ENCODE measurements at places on chromosomes 13 and 19. TPM values are rescaled to one million over a fixed set of nuclear protein-coding genes. Genes with fewer than 3 reads are reported as not detected.

Gene SHISA7
- total RNA-seq, result not detected

Gene PROZ
- not detected for total RNA-seq

Gene INAFM1
- total RNA-seq, result 48.0 TPM

Gene GNG7
- total RNA-seq, result 2.4 TPM

Gene FSD1
- total RNA-seq, result not detected

Gene GPC6
- total RNA-seq, result 32.4 TPM

Gene OPA3
- 8.8 TPM for total RNA-seq

Gene ZNF45
- 14.3 TPM for total RNA-seq

Gene TBXA2R
- total RNA-seq, result 36.0 TPM

Gene ZNF569
- 5.4 TPM for total RNA-seq

Gene ERICH4
- not detected for total RNA-seq

Gene COL5A3
- total RNA-seq, result 8.2 TPM

Gene ZNF180
- total RNA-seq, result 4.2 TPM

Gene PIAS4
- total RNA-seq, result 20.3 TPM

Gene ZNF582
- total RNA-seq, result 4.0 TPM

Gene PCDH17
- 13.2 TPM for total RNA-seq

Gene RPL13A
- 1,716 TPM for total RNA-seq

Gene ZNF729
- total RNA-seq, result not detected

Gene KLK11
- not detected for total RNA-seq

Gene TMIGD2
- not detected for total RNA-seq

Gene WDR87
- total RNA-seq, result not detected

Gene GAPDHS
- not detected for total RNA-seq

Gene POGLUT2
- total RNA-seq, result 9.2 TPM

Gene EFNA2
- total RNA-seq, result not detected

Gene C1QTNF9B
- 0.93 TPM for total RNA-seq

Gene TMEM145
- total RNA-seq, result not detected

Gene FPR1
- total RNA-seq, result 37.1 TPM
